Gastrocnemius medialis (tissue), 4 donors: ENCODE measurements at places on chromosomes 5 and 9. TPM values are rescaled to one million over a fixed set of nuclear protein-coding genes. Genes with fewer than 3 reads are reported as not detected.
A peak's percentile ranks its signal among the peaks of the same experiment; 100 is the strongest.

DNA sequence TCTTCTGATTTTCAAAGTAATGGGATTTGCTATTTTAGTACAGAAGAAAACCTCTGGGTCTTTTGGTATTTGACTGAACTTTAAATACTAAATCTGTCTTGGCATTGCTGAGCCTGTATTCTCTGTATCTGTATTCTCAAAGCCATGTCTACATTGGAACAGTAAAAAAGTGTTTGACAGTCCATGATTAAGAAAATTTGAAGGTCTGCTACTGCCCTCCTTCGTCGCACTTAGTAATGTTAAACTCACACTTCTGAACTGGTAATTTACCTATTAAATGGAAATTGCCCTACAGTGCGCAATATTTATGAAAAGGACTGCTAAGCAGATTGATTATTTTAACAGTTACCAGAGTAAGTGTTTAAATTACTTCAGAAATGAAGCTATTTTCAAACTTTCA lies 165.7 kb upstream of the SMC2 start:
- H3K27me3 ChIP-seq: no peaks in the 10 kb centered on the region
- DNase-seq: no peak
- H3K4me1 ChIP-seq: no peaks in the 10 kb centered on the region
- H3K27ac ChIP-seq: no peak overlapping the region
- H3K36me3 ChIP-seq: no peaks in the 10 kb centered on the region
- no peak overlapping the region for H3K4me3 ChIP-seq

DNA sequence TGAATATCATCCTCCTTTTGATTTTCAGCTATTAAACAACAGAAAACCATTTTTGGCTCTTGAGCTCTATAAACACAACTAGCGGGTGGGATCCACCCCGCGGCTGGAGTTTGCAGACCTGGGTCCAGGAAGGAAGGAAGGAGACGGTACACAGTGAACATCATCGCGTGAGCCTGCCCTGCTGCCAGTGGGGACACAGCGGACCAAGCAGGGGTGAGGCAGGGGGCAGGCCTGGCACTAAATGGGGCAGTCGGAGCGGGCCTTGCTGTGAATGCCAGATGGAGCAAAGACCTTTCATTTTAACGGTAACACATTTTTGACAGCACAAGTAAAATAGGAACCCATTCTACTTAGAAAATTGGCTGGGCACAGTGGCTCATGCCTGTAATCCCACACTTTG lies 14.4 kb downstream of the TSPAN17 start:
- H3K36me3 ChIP-seq: no peaks in the 10 kb centered on the region
- no peak overlapping the region for H3K4me3 ChIP-seq
- H3K27me3 ChIP-seq: peaks cover 18% of the 10 kb centered on the region
- no peak for DNase-seq
- H3K4me1 ChIP-seq: peaks cover 4% of the 10 kb centered on the region

DNA sequence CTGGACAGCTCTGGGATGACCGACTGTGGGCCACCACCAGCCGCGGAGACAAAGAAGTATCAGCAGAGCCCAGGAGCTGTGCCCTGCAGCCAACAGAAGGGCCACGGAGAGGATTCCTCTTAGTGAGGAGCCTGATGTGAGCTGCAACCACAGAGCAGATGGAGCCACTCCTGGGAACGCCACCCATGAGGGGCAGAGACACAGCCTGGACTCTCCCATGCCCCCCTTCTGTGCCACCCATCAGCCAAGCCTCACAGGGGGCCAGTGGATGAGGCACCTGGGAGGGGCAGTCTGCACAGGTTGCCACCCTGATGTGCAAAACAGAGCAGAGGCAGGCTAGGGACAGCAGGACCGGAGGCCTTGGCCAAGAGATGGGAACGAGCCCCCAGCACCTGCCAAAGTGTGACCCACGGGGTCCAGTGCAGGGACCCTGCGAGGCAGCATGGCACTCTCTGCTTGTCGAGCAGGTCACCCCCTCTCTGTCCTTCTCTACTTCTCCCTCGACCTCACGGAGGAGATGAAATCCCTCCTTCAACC lies 380.7 kb upstream of the IRX1 start:
- no peaks in the 10 kb centered on the region for H3K36me3 ChIP-seq
- DNase-seq: no peak
- no peaks in the 10 kb centered on the region for H3K27me3 ChIP-seq
- H3K4me1 ChIP-seq: no peaks in the 10 kb centered on the region

- no peak for DNase-seq
- no peak overlapping the region for H3K27ac ChIP-seq
- H3K4me1 ChIP-seq: no peaks in the 10 kb centered on the region
- H3K36me3 ChIP-seq: no peaks in the 10 kb centered on the region
- no peaks in the 10 kb centered on the region for H3K27me3 ChIP-seq
These were observed 121.8 kb downstream of the GCNT1 start for GRCh38 chr9:76580820-76581219.

GRCh38 chr9:116806075-116806474 lies 119.0 kb downstream of the TRIM32 start:
- no peak overlapping the region for H3K4me3 ChIP-seq
- H3K4me1 ChIP-seq: no peaks in the 10 kb centered on the region
- no peak for DNase-seq
- no peak overlapping the region for H3K27ac ChIP-seq
- no peaks in the 10 kb centered on the region for H3K36me3 ChIP-seq

- DNase-seq: no peak
- no peaks in the 10 kb centered on the region for H3K36me3 ChIP-seq
- no peaks in the 10 kb centered on the region for H3K27me3 ChIP-seq
- peak overlapping the region; percentile 75 for H3K27ac ChIP-seq
- H3K4me1 ChIP-seq: peaks cover 17% of the 10 kb centered on the region
These were observed 69.2 kb upstream of the MYO10 start for GRCh38 chr5:17005107-17005828.

Gene SLC34A1
- not detected for total RNA-seq

DNA sequence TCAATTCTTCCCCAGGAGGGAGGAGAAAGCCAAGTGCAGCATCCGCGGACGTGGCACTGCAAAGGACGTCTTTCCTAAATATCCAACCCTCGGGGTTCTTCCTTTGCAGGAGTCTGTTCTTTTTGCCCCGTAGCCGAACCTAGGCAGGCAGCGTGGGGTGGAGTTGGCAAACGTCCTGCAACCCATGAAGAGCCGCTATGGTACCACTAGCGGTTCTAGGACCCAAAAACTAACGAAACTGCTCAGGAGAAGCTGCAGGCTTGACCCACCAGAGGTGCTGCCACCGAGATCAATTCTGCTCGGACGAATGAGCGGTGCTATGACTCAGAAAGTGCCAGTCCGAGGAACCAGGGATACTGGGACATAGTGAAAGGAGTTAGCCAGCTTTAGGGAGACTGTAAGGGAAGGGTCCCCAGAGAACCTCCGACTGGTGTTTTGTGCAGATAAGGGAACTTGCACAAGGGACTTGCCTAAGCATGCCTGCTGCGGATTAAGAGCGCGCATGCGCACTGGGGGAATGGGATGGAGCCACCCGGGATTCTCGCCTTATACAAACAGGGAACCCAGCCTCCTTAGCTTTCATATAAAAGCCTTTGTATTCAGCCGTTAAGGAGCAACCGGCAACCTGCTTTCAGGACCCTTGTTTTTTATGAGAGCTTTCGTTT lies 32.7 kb downstream of the ANXA2R start:
- H3K27me3 ChIP-seq: peaks cover 14% of the 10 kb centered on the region
- H3K4me3 ChIP-seq: peak overlapping the region; percentile 68
- peak; percentile 75 for DNase-seq
- peaks cover 8% of the 10 kb centered on the region for H3K4me1 ChIP-seq
- no peaks in the 10 kb centered on the region for H3K36me3 ChIP-seq
